IMR-90 (cell line): ENCODE measurements at places on chromosomes 1 and 21. TPM values are rescaled to one million over a fixed set of nuclear protein-coding genes. Genes with fewer than 3 reads are reported as not detected.

The AGT gene
- total RNA-seq: under 0.01 and 0.18 TPM in 2 replicates

The HSPB7 gene
- total RNA-seq: 0.54 and 0.56 TPM in 2 replicates

The UTS2 gene
- total RNA-seq: not detected in 2 replicates

DNA sequence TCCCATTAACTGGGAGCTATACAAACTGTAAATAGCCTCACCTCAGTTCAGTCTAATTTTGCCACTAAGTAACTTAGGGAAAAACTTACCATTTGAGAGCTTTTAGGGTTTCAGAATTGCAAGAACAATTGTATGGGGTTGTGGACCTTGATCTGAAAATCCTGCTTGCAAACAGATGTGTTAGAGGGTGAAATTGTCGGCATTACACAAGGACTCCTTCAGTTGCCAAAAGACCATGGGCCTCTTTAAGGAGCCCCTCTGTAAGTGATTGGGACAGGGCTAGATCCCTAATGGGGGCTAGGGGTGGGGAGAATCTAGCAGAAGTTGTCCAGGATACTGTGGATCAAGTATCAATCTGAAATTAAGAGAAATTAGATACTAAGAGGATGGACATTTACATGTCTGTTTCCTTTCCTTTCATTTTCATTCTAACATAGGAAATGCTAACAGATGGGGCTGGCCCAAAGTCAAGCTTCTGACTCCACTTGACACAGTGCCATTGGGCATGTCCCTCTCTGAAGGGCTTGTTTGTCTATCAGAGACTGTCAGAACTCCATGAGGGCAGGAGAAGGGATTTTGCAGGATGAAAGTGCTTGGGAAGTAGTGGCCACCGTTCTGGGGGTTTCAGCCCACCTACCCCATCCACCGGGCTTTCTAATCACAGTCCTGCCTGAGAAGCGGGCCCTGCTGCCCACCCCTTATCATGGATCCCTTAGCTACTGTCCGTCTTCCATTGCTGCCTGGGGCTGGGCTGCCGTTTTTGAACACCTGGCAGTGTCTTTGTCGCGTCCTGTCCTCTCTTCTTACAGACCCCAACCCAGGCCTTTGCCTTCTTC lies 54.7 kb downstream of the STUM start:
- peak; percentile 48 for DNase-seq

The CAMK1G gene
- total RNA-seq: 0.72 and 0.83 TPM in 2 replicates

DNA sequence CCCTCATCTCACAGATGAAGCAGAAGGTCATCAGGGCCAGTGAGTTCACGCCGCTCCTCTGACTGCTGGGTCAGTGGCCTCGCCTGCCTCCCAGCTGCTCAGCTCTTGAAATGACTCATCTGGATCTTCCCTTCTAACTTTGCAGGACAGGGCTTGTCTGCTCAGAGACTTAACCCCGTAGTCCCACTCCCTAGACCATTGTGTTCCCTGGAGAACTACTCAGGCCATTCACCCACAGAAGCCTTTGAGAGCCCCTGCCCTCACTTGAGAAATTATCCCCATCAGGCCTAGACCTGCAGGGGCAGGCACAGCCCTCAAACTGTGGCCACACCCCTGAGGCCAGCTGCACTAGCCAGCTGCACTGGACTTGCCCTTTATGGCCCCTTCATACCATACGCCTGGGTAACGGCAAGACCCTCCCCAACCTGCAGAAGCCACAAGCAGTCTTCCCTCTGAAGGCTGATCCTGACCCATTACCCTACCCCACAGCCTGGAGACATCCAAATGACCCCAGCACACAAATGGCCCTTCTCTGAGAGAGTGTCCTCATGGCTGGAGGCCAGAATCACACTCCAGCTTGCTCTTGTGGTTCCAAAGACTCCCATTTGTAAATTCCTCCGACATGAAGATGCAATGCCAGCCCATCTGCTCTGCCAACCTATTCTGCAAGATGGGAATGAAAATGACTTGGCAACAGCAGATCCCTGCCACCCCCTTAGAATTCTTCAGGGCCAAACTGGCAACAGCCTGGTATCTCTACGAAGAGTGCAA lies 33.2 kb downstream of the RCSD1 start:
- peak; percentile 47 for DNase-seq

DNA sequence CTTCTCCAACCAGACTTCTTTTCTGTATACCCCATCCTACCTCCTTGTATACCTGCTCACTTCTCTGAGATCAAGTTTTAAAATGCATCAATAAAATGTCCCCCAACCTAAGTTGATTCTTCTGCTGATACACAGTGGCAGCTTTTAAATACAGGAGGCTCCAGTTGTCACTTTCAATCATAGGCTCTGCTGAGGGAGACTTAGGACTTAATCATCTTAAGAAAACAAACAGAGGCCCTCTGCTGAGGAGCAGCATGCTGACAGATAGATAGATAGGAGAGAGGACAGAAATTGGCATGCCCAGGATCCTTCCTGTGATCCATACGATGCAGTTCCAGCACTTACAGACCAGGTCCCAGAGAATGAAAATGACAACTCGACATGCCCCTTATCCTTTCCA lies 311.0 kb upstream of the PROX1 start:
- no peak for DNase-seq

- DNase-seq: no peak
These were observed 18.5 kb downstream of the MORN1 start for GRCh38 chr1:2372551-2373490.

DNA sequence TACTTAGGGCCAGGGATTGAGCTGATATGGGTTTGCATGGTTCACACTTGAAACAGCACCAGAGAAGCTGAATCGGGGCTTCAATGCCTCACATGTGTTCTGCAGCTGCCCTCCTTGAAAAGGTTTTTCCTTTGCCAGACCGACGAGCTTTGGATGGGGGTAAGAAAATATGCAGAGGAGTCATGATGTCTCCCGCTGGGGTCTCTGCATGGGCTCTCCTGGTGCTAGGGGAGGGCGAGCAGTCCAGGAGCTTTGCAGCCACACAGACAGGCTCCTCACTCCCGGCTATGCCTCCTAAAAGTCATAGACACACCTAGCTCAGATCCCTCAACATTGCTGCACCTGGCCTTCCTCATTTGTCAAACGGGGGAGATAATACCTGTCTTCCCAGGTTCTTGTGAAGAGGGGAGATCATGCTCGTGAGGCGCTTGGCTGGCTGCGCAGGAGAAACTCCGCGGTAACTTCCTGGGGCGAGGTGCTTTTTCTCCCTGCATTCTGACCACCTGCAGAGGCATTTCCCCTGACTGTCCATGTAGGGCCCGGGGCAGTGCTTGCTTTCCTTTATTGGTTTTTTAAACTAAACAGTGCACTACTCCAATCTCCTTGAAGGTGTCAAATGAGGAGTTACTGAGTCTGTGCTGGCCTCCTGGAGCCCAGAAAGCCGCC lies 112.4 kb downstream of the PLXNA2 start:
- no peak for DNase-seq

- DNase-seq: peak; percentile 68
These were observed 154.1 kb downstream of the CLIC6 start for GRCh38 chr21:34822942-34823341.

DNA sequence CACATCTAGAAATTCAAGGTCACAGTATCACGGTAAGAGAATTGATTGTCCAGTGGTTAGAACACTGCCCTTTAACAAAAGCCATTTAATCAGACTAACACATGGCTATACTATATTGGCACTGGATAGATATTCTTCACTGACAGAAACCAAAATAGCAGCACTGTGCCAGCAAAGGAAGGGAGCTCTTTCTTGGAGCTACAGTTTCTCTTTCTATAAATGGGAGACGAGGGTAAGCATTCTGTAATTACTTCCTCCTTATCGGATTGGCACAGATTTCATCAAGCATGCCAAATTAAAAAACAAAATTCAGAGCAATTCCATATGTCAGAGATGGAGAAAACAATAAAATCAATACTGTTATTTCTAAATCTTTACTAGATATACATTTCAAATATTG lies 115.7 kb upstream of the CACYBP start:
- DNase-seq: no peak
